ENCODE measurements at places on chromosomes 2 and 18. TPM values are rescaled to one million over a fixed set of nuclear protein-coding genes. Genes with fewer than 3 reads are reported as not detected.

The DAW1 gene
- polyA plus RNA-seq, result not detected

The FAM237A gene
- polyA plus RNA-seq, result not detected

The SERPINB10 gene
- polyA plus RNA-seq, result not detected

The BOLL gene
- not detected for polyA plus RNA-seq

The GNAL gene
- polyA plus RNA-seq, result 2.7 TPM

The DCDC2C gene
- polyA plus RNA-seq, result not detected

The LRRC30 gene
- not detected for polyA plus RNA-seq

The SLC8A1 gene
- 0.62 TPM for polyA plus RNA-seq

The ING5 gene
- 31.4 TPM for polyA plus RNA-seq

The ABCB11 gene
- polyA plus RNA-seq, result 0.02 TPM

The LPIN2 gene
- 13.6 TPM for polyA plus RNA-seq

The TMEM131 gene
- polyA plus RNA-seq, result 11.0 TPM

The TDRD15 gene
- not detected for polyA plus RNA-seq

The ABCG5 gene
- polyA plus RNA-seq, result not detected

The UGT1A10 gene
- polyA plus RNA-seq, result not detected

The GORASP2 gene
- polyA plus RNA-seq, result 41.4 TPM

The LONRF2 gene
- polyA plus RNA-seq, result 1.3 TPM

The VWA3B gene
- not detected for polyA plus RNA-seq

The PID1 gene
- polyA plus RNA-seq, result 5.8 TPM

The TCF23 gene
- polyA plus RNA-seq, result 0.22 TPM

The ANKRD62 gene
- polyA plus RNA-seq, result 0.18 TPM

The NDC80 gene
- polyA plus RNA-seq, result 0.21 TPM

The SEH1L gene
- polyA plus RNA-seq, result 25.8 TPM

The SCYGR4 gene
- not detected for polyA plus RNA-seq

The CD8B2 gene
- not detected for polyA plus RNA-seq

The EGR4 gene
- polyA plus RNA-seq, result 0.05 TPM

The PROKR1 gene
- polyA plus RNA-seq, result 0.02 TPM

The ZNF2 gene
- polyA plus RNA-seq, result 0.79 TPM

The ZNF519 gene
- 1.2 TPM for polyA plus RNA-seq

The FNDC4 gene
- 53.5 TPM for polyA plus RNA-seq

The SKOR2 gene
- not detected for polyA plus RNA-seq

The BMP10 gene
- 0.45 TPM for polyA plus RNA-seq

The TTL gene
- polyA plus RNA-seq, result 3.7 TPM

The AQP12A gene
- polyA plus RNA-seq, result not detected

The RUFY4 gene
- 0.07 TPM for polyA plus RNA-seq

The CCDC102B gene
- 4.9 TPM for polyA plus RNA-seq

The USP34 gene
- polyA plus RNA-seq, result 20.8 TPM

The MORN2 gene
- 30.8 TPM for polyA plus RNA-seq

The BCL11A gene
- 0.30 TPM for polyA plus RNA-seq

The TUBA3E gene
- not detected for polyA plus RNA-seq

The ANKRD23 gene
- 0.22 TPM for polyA plus RNA-seq

The RNU2-63P gene
- not detected for polyA plus RNA-seq

The MAP3K20 gene
- 39.3 TPM for polyA plus RNA-seq

The CACNB4 gene
- polyA plus RNA-seq, result 0.10 TPM

The PLEK gene
- 1.6 TPM for polyA plus RNA-seq

The NOSTRIN gene
- polyA plus RNA-seq, result 21.0 TPM

The AQP12B gene
- polyA plus RNA-seq, result 0.03 TPM

The CAPN14 gene
- not detected for polyA plus RNA-seq

The RAMP1 gene
- polyA plus RNA-seq, result 6.3 TPM

The DSG4 gene
- polyA plus RNA-seq, result 0.01 TPM

The GLI2 gene
- 0.09 TPM for polyA plus RNA-seq

The IL1F10 gene
- not detected for polyA plus RNA-seq

The MYO1B gene
- 20.8 TPM for polyA plus RNA-seq

The SLC66A2 gene
- polyA plus RNA-seq, result 168 TPM

The CFC1 gene
- polyA plus RNA-seq, result 0.56 TPM

Measured in adipose tissue (tissue), 3 donors.